Large intestine (tissue), 12 donors: ENCODE measurements at places on chromosomes 7 and 10. TPM values are rescaled to one million over a fixed set of nuclear protein-coding genes. Genes with fewer than 3 reads are reported as not detected.

DNA sequence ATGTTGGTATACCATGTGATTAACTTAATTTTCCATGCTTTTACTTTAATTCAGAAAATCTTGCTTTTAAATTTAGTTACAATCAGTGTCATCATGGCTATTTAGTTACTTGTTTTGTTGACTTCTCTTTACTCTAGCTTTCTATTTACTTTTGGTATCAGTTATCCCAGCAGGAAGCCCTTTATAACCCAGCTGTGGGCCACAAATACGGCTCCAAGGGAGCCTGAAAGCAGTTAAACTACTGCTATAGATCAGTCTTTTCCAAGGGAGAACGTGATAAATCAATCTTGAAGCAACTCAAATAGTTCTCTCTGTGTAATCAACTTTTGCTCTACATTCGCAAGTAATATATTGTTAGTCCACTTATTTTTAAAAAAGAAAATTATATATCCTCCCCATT, 287.4 kb downstream of the CACNA2D1 start:
- no peak for DNase-seq

DNA sequence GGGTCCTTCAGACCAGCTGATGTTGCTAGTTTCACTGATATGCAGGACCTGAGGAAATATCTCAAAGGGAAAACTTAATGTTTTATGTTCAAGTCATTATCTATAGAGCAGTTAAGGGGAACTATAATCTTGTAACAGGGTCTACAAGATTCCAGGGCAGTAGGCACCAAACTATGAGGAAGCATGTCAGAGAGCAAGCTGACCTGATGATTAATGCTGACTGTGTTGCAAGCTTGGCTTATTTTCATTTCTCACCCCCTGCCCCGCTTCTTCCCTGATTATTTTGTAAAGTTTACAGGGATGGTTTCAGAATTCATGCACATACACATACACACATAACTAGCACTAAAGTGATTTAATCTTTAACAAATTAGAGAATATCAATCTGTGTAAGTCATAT, 84.3 kb upstream of the CACNA2D1 start:
- DNase-seq: no peak

DNA sequence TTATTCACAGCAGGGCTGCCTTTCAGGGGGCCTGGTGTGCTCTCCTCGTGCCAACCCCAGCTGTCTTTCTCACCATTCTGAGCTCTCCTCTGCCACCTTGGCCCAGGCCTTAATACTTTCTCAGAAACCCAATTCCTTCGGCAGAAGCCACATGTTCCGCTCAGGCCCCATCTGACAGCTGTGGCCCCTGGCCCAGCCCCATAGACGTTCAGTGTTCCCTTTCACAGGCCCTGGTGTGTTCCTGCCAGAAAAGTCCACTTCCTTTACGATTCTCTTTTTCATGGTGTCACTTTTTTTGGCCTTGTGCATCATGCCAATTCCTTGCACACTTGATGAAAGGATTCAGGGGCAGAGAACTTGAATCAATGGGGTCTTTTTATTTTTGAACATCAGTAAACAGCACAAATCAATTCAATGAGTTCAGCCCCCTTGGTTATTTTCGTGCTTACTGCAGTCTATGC, 15.9 kb upstream of the GPNMB start:
- DNase-seq: no peak

GRCh38 chr7:131057015-131057793, 270.5 kb upstream of the MKLN1 start:
- DNase-seq: peak; percentile 44

DNA sequence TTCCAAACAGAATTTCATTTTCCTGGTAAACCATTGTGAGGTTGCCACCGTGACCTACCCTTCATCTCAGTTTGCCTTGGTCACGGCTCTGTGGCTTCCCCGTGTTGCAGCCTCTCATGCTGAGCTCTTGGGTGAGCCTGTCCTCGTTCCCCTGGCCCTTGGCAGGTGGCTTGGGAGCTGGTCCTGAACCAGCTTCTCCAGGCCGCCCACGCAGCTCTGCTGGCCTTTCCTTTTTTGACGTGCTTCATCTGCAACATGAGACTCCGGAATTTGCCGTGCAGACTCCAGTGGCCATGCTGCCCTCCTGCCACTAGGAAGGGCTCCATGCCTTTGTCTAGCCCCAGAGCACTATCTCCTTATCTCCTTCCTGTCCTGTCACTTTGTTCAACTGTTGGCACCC, 93.0 kb upstream of the NPS start:
- DNase-seq: no peak

DNA sequence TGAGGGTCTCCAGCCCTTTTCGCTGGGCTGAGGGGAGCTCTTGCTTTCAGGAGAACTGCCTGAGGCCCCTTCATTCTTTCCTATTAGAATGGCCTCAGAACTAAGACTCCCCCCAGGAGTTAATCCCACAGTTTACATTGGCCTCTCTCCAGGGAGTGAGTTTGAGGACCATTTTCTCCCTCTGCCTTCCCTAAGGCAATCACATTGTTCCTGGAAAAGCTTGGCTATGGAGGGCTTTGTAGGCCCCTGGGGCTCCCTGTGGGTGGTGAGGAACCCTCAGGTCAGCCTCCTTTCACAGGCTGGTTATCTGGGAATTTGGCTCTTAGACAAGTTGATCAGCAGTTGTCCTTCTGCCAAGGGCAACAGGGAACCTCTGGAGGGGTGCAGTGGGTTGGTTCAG, 343.7 kb downstream of the RPS24 start:
- no peak for DNase-seq

DNA sequence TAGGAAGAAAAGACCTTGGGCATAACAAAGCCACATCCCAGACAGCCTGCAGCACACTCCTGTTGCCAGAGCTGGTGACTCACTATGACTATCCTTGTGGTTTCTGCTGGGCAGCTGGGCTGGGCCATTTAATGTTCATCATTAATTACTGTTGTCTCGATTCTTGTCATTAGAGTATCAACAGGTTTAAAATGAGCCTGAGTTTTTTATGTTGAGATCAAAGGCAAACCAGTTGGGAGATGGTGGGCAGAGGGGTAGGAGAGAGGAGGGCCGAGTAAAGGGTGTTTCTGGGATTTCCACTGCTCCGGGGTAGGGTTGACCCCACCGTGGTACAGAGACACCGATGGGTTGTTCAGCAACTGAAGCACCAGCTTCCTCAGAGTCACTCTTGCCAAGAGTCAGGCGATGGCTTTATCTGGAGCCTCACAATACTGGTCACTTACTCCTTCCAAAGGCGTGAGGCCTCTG, 128.7 kb upstream of the LYZL1 start:
- DNase-seq: no peak

- no peak for DNase-seq
Observed at GRCh38 chr7:47943676-47944474, 4.4 kb downstream of the PKD1L1 start.

GRCh38 chr10:92880233-92880861, 32.0 kb downstream of the EXOC6 start:
- peak; percentile 27 for DNase-seq

Gene PRKG1
- 12.0 TPM for polyA plus RNA-seq

Gene KIAA1217
- polyA plus RNA-seq: 54.9 TPM

Gene NUTM2D
- polyA plus RNA-seq: 3.8 TPM

Gene CPVL
- 333 TPM for polyA plus RNA-seq

Gene IRF5
- polyA plus RNA-seq: 5.5 TPM
